Bronchus fibroblast of lung (primary cell): ENCODE measurements at places on chromosomes 6 and 20. TPM values are rescaled to one million over a fixed set of nuclear protein-coding genes. Genes with fewer than 3 reads are reported as not detected.

Gene ERVFRD-1
- total RNA-seq: not detected in 2 replicates

Gene CST3
- total RNA-seq: 430 and 459 TPM in 2 replicates

Gene TPD52L2
- 124 and 128 TPM in 2 replicates for total RNA-seq

Gene PAX1
- not detected in 2 replicates for total RNA-seq
